MCF 10A (cell line): ENCODE measurements at places on chromosomes 4 and X. TPM values are rescaled to one million over a fixed set of nuclear protein-coding genes. Genes with fewer than 3 reads are reported as not detected.

Gene PRRG3
- total RNA-seq: not detected in 2 replicates

Gene HUWE1
- 274 TPM in 2 replicates for total RNA-seq

Gene WDFY3
- 73.7 and 90.7 TPM in 2 replicates for total RNA-seq

GRCh38 chr4:2832309-2832980 is 11.2 kb upstream of the ADD1 start:
- no peak for DNase-seq
- H3K27me3 ChIP-seq: no peaks in the 10 kb centered on the region
- H3K27ac ChIP-seq: no peak overlapping the region
- H3K4me1 ChIP-seq: no peaks in the 10 kb centered on the region

DNA sequence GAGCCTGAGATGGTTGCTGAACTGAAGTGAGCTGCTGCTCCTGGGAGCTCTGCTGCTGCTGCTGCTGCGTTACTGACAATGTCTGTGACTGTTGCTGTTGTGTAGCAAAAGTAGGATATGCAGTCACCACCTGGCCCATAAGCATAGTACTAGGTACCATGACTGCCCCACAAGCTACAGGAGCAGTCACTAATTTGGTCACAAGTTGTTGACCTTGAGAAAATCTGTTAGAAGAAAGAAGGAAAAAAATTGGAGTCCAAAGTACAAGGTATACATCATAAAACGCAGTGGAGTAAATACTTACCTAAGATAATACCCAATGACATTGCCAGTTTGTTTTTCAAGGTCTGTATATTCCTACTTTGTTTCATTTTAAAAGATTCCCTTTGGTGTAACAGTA is 42.6 kb downstream of the TMEM165 start:
- no peak overlapping the region for H3K27ac ChIP-seq
- no peaks in the 10 kb centered on the region for H3K4me1 ChIP-seq
- H3K36me3 ChIP-seq: peaks cover 49% of the 10 kb centered on the region

Gene DCLK2
- total RNA-seq: 0.98 and 1.2 TPM in 2 replicates

DNA sequence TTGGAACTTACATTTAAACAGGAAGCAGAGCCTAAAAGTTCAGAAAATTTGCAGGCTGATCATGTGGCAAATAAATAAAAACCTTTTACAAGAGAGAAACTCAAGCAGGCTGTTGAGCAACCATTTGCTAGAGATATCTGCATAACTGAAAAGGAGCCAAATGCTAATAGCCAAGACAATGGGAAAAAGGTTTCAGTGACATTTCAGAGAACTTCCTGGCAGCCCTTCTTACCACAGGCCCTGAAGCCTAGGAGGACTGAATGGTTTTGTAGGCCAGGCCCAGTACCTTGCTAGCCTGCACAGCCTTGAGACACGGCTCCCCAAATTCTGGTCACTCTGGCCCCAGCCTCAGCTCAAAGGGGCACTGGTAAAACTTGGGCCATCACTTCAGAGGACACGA is 945.1 kb downstream of the ADGRL3 start:
- H3K27me3 ChIP-seq: no peaks in the 10 kb centered on the region
- H3K4me3 ChIP-seq: no peak overlapping the region
- no peaks in the 10 kb centered on the region for H3K4me1 ChIP-seq
- H3K27ac ChIP-seq: no peak overlapping the region

- no peak overlapping the region for H3K4me3 ChIP-seq
- no peak overlapping the region for H3K27ac ChIP-seq
- H3K27me3 ChIP-seq: peaks cover 10% of the 10 kb centered on the region
- no peaks in the 10 kb centered on the region for H3K4me1 ChIP-seq
- DNase-seq: no peak
- H3K36me3 ChIP-seq: no peaks in the 10 kb centered on the region
Observed at GRCh38 chrX:84830836-84831235, 172.8 kb upstream of the APOOL start.

DNA sequence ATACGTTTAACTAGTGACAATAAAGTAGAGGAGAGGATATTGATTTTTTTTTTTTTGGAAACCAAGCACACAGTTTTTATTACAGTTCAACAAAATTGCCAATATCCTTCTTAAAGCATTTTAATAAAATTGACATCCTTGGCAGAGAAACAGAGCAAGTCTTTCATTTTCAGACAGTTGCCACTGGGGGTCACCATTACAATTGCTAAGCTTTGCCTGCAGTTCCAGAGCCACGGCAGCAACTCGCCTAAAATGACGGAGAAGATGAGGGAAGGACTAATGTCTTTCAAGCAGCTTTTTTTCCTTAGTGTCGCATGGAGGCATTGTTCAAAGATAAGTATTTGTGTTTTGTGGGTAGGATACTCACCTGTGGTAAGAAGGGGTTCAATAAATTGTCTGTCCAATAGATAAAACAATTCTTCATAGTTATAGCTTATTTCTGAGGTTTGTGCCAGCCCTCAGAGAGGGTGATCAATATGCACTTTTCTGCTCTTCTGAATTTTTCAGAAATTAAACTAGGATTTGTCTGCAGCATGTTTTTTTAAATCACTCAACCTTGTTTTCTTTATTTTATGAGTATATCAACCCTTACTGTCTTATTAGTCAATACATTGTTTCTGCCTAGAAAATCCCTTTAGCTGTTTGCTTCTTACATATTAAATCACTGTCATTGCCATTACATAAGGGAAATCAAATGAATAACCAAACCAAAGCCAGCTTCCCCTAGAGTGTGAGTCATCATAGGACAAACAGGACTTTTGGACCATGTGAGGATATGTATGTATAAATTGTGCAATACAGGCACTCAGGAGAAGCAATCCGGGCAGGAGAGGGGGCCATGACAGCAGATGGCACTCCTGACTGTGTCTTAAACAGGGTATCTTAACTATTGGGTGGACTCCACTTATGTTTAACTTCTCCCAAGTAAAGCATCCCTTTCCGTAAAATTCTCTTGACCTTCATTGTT is 508.1 kb upstream of the ARX start:
- no peaks in the 10 kb centered on the region for H3K36me3 ChIP-seq
- peak overlapping the region; percentile 33 for H3K4me3 ChIP-seq
- no peak overlapping the region for H3K27ac ChIP-seq
- H3K4me1 ChIP-seq: peaks cover 13% of the 10 kb centered on the region
- no peaks in the 10 kb centered on the region for H3K27me3 ChIP-seq

GRCh38 chr4:16661813-16662212 is 236.6 kb downstream of the LDB2 start:
- no peaks in the 10 kb centered on the region for H3K36me3 ChIP-seq
- no peak for DNase-seq
- H3K27ac ChIP-seq: no peak overlapping the region
- no peaks in the 10 kb centered on the region for H3K27me3 ChIP-seq
- peaks cover 6% of the 10 kb centered on the region for H3K4me1 ChIP-seq

Gene EDNRA
- total RNA-seq: not detected in 2 replicates

GRCh38 chr4:2768921-2769336 is 12.8 kb upstream of the TNIP2 start:
- DNase-seq: no peak
- H3K36me3 ChIP-seq: no peaks in the 10 kb centered on the region
- no peak overlapping the region for H3K27ac ChIP-seq
- H3K27me3 ChIP-seq: no peaks in the 10 kb centered on the region
- H3K4me3 ChIP-seq: no peak overlapping the region

DNA sequence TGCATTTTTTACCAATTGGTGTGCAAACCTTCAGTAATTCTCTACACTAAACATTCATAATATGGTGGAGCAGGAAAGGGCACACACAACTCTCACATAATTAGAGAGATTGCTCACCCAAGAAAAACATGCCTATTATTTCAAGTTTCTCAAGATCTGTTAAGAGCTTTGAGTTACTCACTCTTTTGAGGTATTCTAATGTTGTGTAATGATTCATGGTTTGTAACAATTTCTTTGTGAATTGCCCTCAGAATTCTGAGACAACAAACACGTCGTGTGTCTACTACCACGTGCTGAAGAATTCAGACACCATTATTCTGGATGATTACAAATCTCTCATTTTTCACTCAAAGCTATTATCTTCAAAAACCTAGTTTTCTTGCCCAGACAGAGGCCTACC is 82.8 kb downstream of the PDGFC start:
- peaks cover 31% of the 10 kb centered on the region for H3K4me1 ChIP-seq
- H3K27ac ChIP-seq: peak overlapping the region; percentile 72
- H3K36me3 ChIP-seq: no peaks in the 10 kb centered on the region
- no peaks in the 10 kb centered on the region for H3K27me3 ChIP-seq
- peak; percentile 80 for DNase-seq

DNA sequence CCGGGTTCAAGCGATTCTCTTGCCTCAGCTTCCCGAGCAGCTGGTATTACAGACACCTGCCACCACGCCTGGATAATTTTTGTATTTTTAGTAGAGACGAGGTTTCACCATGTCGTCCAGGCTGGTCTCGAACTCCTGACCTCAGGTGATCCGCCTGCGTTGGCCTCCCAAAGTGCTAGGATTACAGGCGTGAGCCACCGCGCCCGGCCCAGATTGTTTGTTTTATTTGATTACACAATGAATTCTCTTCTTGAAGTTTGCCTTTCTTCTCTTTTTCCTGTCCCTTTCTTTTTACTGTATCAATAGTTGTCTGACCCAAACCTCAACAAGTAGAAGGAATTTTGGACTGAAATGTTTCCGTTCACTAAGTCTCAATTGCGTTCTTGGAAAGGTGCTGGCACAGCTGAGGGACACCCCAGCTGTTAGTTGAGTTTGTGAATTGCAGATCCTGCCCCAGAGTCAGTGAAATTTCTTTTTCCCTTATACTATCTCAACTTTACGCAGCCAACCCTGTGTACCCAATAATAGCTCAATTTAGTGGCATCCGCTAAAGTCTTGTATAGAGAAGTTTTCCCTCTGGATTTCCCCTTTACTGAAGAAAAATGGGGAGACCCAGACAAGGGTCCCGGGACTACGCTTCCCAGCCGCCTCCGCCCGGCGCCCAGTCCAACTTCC is 639 bp upstream of the MTM1 start:
- no peaks in the 10 kb centered on the region for H3K27me3 ChIP-seq
- H3K27ac ChIP-seq: no peak overlapping the region
- H3K4me3 ChIP-seq: peak overlapping the region; percentile 72
- no peaks in the 10 kb centered on the region for H3K36me3 ChIP-seq
- peaks cover 11% of the 10 kb centered on the region for H3K4me1 ChIP-seq

DNA sequence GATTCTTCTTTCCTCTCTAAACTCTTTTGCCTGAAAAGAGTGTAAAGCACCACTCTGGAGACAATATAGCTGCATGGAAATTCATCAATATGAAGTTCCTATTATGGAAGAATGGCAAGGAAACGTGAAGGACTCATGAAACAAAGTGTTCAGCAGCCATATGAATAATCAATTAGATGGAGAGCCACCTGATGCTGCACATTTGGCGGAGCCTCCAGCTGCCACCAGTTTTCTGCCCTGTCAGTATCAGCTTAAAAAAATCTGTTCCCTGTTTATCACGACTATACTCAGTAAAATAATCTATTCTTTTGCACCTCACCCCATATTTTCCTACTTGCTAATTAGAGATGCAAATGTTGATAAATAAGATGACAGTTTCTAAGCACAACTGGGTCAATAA is 276.0 kb downstream of the UNC5C start:
- no peaks in the 10 kb centered on the region for H3K27me3 ChIP-seq
- no peak overlapping the region for H3K4me3 ChIP-seq
- no peak overlapping the region for H3K27ac ChIP-seq
- no peaks in the 10 kb centered on the region for H3K36me3 ChIP-seq
- no peaks in the 10 kb centered on the region for H3K4me1 ChIP-seq

Gene SLC7A11
- total RNA-seq: 103 and 153 TPM in 2 replicates

- H3K27me3 ChIP-seq: no peaks in the 10 kb centered on the region
- no peak overlapping the region for H3K27ac ChIP-seq
- H3K4me3 ChIP-seq: no peak overlapping the region
Observed at GRCh38 chrX:146056511-146057081, 239.0 kb downstream of the SLITRK2 start.

Gene PHOX2B
- not detected in 2 replicates for total RNA-seq

DNA sequence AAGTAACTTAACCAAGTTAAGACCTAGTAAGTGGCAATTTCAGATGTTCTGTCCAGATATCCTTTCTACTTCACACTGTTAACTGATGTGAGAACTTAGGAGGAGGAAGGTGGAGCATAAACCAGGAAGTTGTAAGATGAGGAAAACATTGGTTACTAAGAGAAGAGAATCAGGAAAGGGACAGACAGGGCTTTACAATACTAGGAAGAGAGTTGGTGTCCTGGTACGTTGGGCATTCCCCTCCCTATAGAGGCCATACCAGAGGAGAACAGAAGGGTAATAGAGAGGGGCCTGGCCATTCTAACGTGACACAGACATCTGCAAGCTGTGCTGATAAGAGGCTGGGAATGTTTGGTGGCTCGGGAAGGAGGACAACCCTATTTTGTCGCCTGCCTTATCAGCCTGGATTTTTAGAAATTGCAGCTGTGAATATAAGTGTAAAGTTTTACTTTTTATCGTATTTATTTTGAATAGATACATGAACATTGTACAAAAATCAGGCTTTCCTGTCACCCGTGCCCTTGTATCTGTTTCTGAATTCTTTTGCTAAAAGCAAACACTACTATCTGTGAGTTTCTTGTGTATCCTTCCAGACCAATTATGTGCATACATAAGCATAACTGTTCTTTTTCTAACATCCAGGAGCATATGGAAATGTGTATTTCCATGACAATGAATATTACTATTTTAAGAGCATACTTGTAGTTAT is 53.5 kb upstream of the HPRT1 start:
- no peak for DNase-seq
- H3K27ac ChIP-seq: no peak overlapping the region
- H3K27me3 ChIP-seq: peaks cover 54% of the 10 kb centered on the region
- peaks cover 20% of the 10 kb centered on the region for H3K36me3 ChIP-seq
- H3K4me1 ChIP-seq: no peaks in the 10 kb centered on the region

- peaks cover 69% of the 10 kb centered on the region for H3K27me3 ChIP-seq
- peak overlapping the region; percentile 3 for H3K27ac ChIP-seq
- H3K4me3 ChIP-seq: no peak overlapping the region
- H3K4me1 ChIP-seq: peaks cover 6% of the 10 kb centered on the region
Observed at GRCh38 chrX:17038277-17038676, 91.8 kb downstream of the REPS2 start.

DNA sequence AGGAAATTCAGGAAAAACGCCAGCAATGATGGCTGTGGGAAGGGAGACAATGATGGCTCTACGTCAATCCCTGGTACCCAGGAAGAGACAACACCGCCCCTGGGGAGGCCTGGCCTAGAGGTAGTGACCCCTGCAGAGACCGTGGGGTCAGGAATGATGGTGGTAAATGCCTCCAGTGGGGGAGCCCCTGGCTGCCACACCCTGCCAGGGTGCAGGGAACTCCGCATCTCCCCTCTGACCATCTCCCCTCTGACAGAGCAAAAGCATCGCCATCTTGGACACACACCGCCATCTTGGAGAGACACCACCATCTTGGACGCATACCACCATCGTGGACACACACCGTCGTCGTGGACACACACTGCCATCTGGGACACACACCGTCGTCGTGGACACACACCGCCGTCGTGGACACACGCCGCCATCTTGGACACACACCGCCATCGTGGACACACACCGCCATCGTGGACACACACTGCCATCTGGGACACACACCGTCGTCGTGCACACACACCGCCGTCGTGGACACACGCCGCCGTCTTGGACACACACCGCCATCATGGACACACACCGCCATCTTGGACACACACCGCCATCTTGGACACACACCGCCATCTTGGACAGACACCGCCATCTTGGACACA is 9.9 kb downstream of the ASMTL start:
- H3K36me3 ChIP-seq: peaks cover 37% of the 10 kb centered on the region
- no peaks in the 10 kb centered on the region for H3K4me1 ChIP-seq
- no peaks in the 10 kb centered on the region for H3K27me3 ChIP-seq
- H3K27ac ChIP-seq: no peak overlapping the region
- DNase-seq: no peak
